Fibroblast of gingiva (primary cell): ENCODE measurements at places on chromosomes 6 and 20.

DNA sequence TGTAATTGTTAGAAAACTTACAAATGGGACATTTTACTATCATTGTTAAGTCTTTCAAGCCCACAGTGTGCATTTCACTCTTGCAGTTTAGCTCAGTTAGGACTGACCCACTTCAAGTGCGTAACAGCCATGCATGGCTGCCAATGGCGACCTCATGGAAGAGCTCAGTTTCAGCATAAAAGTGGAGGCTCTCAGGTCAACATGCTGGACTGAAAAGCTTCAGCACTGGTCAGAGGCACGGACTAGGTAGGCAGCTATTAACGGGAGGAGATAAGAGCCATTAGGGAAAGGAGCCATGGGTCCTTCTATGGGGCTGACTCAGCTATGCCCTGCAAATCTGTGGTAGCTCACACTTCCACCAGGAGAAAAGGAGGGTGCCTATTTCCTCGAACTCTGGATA is 101.8 kb downstream of the TTLL2 start:
- no peak for DNase-seq

DNA sequence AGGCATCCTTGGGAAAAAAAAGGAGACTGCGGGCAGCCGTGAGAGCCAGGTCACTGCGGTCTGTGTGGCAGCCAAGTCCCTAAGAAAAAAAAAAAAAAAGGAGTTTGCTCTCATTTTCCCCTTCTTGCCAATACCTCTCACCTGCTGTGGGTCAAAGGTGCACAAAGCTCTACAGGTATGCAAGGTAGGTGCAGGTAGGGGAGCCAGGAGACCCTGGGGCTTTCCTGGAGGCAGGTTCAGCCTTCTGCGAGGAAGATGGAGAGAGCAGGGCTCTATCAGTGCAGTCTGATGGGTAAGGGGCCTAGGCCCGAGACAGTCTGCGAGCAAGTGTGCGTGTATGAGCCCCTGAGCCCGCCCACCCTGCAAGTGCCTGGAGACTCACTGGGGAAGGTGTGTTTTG is 12.3 kb upstream of the SNAI1 start:
- no peak for DNase-seq

GRCh38 chr6:168885196-168885595 is 368.4 kb downstream of the THBS2 start:
- no peak for DNase-seq

- DNase-seq, result no peak
These were observed 3.9 kb downstream of the OLIG3 start for GRCh38 chr6:137490006-137490905.
